ENCODE measurements at places on chromosomes 4 and X.
A peak's percentile ranks its signal among the peaks of the same experiment; 100 is the strongest.

DNA sequence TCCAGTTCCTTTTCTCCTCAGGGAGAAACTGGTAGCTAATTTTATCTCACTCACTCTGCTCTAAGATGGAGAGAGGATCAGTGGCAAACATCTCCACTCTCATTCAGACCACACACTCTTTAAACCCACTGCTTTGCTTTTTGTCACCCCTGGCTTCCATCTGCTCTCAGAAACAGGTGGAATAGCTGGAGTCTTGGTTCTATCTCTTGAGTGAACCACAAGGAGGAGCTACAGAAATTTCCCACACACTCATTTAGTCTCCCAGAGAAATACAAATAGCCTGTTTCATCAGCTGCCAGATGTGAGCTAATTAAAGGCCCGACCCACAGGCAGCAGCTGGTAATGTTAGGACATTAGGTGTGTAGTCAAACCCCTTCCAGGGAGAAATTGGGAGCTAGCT is 96.6 kb downstream of the STPG2 start:
- DNase-seq, result no peak

GRCh38 chrX:153590961-153591956 is 7.7 kb downstream of the CCNQ start:
- DNase-seq, result no peak

DNA sequence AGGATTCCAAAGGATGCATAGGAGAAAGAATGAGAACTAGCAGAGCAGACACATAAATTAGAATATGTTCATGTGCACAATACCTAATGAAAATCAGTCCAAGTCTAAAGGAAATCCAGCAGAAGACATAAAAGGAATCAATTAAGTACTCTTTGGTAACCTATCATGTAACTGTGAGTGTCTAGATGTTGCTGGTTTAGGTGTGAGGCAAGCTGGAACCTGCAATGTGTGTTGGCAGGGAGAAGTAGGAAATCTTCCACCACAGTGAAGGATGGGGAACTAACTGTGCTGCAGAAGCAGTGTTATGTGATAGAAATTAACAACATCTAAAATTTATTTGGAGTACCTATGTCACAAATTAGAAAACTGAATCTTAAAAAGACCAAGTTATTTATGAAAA is 330.8 kb upstream of the DKK2 start:
- DNase-seq, result no peak

DNA sequence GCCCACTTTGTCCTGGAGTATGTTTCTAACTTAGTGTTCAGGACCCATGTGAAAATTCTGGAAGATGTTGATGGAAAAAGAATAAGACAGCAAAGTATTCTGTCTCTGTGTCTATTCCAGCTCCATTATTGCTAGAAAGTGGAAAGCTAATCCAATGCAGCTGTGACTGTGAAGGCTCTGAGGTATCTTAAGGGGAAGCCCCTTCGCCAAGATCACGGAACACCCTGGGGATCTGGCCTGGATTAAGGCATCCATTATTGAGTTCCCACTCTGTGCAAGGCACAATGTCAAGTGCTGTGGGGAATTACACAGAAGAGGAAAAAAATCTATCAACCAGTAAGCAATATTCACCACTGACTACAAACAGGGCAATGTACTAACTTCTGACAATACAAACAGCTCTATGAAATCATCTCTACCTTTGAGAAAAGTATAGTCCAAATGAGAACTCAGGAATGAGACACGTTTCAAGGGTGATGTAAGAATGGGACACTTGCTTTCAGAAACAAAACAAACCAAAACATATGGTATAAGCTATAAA is 222.1 kb downstream of the LDB2 start:
- DNase-seq, result no peak

DNA sequence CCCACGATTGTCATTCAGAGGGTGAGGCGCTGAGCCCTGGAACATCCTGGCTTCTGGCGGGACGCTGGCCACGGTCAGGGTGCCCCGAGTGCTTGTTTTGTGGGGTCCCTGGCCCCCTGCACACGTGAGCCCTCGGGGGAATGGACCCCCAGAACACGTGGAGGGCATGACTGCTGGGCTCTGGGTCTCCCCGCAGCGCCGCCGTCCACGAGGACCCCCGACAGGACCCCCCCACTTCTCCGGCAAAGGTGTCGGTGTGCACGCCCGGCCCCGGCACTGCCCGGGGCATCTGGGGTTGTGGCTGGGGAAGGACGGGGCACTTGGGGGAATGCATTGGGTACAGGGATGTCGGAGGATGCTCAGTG is 13.9 kb upstream of the GTPBP6 start:
- DNase-seq, result no peak

GRCh38 chr4:125368671-125369081 is 53.9 kb downstream of the FAT4 start:
- DNase-seq, result no peak

DNA sequence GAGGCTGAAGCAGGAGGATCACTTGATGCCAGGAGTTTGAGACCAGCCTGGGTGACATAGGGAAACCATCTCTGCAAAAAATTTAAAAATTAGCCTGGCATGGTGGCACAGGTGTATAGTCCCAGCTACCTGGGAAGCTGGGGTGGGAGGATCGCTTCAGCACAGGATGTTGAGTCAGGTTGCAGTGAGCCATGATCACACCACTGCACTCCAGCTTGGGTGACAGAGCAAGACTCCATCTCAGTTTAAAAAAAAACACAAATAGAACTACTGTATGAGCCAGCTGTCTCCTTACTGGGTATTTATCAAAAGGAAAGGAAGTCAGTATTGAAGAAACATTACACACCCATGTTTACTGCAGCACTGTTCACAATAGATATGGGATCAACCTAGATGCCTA is 138.7 kb downstream of the RAP1GDS1 start:
- no peak for DNase-seq

DNA sequence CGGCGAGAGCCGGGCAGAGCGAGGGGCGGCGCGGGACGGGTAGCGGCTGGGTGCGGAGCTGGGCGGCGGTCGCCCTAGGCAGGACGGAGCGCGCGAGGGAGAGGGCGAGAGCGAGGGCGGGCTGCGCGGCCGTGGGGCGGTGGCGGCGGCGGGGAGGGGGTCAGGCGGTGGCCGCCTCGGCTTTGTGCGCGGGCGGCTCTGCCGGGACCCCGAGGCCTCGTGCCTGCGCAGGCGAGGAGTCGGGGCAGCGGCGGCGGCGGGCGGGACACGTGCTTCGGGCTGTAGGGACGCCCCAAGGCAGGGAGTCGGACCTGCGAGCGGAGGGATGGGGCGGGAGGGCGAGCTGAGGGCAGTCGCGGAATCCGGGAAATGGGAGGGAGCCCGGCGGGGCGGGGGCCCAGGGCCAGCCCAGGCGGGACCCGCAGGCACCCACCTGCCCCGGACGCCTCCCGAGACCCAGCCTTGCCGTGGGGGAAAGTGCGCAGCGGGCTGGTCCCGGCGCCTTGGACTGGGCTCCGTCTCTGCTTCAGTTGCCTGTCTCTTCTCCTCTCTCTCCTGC is 465 bp downstream of the BMPR1B start:
- DNase-seq, result no peak

- no peak for DNase-seq
Measured at GRCh38 chr4:175341203-175341755, 423.1 kb downstream of the ADAM29 start.

- DNase-seq, result no peak
Measured at GRCh38 chrX:27222661-27223060, 240.5 kb downstream of the PPP4R3C start.

DNA sequence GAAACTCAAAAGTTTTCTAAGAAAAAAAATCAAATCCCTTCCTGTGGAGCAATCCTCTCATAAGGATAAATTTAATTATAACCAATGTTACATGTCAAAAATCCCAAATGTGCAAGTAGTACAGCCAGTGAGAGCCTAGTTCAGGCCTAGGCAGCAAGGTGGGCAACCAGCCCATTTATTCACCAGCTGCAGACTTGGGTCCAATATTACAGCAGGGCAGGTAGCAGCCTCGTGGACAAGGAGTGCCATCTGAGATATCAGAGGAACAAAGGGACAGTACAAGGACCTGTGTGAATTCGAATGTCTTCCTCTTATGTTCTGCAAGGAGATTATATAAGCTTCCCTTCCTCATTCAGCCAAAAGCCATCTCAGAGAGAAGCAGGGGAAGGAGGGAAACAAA is 6.6 kb downstream of the HELQ start:
- DNase-seq, result no peak

DNA sequence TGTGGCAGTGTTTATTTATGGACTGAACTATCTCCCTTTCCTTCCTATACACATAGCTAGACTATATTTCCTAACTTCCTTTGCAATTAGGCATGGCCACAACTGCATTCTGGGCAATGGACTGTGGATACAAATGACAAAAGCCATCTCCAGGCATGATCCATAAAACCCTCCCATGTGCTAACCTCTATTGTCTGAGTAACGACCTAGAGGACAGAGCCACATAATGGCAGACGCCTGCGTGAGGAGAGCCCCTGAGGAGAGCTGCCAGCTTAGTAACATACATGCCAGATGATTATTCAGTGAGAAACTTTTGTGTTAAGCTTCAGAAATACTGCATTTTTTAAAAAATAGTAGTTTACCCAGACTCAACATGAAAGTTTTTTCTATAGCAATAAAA is 142.9 kb downstream of the ADGRA3 start:
- no peak for DNase-seq

DNA sequence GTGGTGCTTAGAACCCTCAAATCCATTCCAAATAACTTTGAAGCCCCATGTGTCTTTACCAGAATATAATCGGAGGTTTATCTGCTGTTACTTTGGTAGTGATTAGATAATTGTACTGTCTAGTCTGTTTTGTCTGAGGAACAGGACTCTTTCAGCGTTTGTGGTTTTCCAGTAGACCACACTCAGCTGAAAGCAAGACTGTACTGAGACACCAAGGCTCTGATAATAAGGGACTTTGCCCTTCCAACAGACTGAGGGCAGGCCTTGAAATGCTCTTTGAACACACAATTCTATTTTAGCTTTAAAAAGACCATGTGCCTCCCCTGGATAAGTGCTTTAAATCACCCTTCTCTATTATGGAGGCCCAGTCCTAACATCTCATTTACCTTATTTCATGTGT is 76.1 kb downstream of the KLHL8 start:
- DNase-seq, result no peak

- no peak for DNase-seq
Measured at GRCh38 chr4:80199947-80200346, 2.6 kb downstream of the PRDM8 start.

DNA sequence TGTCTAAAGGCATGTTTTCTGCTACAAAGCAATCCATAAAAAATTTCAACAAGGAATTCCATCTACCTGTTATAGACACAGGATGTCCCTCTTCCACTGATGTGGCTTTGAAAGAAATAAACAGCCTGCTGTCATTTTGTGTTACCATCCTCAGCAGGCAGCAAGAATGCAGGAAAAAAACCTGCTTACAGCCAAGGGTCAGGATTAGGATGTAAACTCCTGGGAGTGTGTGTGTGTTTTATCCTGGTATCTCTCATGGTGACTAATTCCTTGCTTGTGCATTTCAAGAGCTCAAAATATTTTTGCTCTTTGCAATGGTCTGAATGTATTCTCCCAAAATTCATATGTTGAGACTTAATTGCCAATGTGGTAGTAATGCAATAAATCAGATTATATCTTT is 28.6 kb upstream of the SFRP2 start:
- no peak for DNase-seq

DNA sequence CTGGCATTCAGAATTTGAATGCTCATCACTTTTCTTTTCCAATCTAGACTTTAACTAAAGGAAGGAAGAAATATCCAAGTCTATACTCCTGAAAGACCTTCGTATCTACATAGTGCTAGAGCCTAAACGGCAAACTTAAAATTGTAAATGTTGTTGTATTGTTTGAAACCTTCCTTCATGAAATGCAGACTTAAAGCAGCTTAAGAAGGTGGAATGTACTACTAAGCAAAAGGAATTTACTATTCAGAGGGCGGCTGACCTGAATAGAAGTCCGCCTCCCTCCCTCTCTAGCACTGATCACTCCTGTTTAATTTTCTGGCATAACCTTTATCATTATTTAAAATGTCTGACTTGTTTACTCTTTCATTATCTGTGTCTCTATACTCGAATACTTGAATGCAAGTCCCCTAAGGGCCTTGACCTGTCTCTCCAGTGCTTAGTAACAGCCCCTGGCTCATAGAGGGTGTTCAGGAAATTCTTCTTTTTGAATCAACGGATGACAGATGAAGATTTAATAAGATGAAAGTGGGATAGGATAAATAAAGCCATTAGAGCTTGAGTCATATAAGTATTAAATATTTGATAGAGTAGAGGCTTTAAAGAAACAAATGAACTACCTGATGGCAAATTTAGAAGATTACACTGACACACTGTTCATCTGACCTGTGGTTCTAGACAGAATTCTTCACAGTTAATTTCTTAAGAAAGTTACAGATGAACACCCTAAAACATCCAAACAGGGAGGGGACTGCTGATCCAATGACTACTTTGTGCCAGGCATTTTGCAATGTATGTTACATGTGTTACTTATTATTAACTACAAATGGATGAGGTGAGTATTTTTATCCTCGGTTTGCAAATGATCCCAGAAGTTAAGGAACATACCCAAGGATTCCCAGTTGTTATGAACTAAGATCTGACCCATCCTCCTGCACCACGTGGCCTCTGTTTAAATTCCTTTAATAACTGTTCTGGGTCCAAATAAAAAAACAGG is 20.2 kb upstream of the RBPJ start:
- DNase-seq, result no peak

- DNase-seq, result no peak
Measured at GRCh38 chr4:17058536-17058915, 160.1 kb upstream of the LDB2 start.

GRCh38 chr4:147518846-147519767 is 38.2 kb downstream of the EDNRA start:
- DNase-seq, result peak; percentile 16

- no peak for DNase-seq
Measured at GRCh38 chr4:52269761-52270160, 218.7 kb downstream of the SPATA18 start.

GRCh38 chr4:7727749-7728148 is 211.9 kb downstream of the AFAP1 start:
- no peak for DNase-seq

DNA sequence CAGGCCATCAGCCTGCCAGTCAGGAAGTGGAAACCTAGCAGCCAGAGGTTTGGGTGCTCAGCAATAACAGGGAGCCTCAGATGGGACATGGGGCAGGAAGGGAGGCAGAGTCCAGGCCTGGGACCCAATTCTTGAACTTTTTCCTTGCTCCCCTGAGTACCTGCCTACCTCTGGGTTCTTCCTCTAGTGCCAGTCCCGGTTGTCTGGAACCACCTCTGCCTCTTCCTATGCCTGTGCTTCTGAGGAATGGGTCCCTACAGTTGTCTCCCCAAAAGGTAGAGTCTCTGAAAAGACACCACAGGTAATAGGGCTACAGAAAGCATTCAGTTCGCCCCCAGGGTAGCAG is 212.4 kb upstream of the MAMLD1 start:
- DNase-seq, result no peak

GRCh38 chrX:13085526-13085925 is 41.1 kb upstream of the FAM9C start:
- no peak for DNase-seq

DNA sequence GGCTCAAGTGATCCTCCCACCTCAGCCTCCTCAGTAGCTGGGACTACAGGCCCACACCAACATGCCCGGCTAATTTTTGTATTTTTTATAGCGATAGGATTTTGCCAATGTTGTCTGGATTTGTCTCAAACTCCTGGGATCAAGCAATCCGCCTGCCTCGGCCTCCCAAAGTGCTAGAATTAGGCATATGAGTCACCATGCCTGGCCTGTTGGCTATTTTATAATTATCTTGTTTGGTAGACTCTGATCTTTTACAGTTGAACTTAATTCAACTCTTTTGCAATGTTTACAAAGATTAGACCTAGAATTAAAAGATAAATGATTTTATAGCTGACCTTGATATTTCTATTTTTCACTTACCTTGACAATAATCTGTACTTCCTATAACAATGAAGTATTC is 18.0 kb downstream of the DCK start:
- no peak for DNase-seq

GRCh38 chr4:155659176-155659575 is 7.5 kb upstream of the GUCY1A1 start:
- no peak for DNase-seq

All from stimulated activated CD4-positive, alpha-beta T cell treated with anti-CD3 and anti-CD28 coated beads, Interleukin-1b, Interleukin-23, amount 100 ng/mL, for 4 hours (primary cell).